Astrocyte (in vitro differentiated cells and primary cell): ENCODE measurements at places on chromosomes 1 and 21. TPM values are rescaled to one million over a fixed set of nuclear protein-coding genes. Genes with fewer than 3 reads are reported as not detected.

DNA sequence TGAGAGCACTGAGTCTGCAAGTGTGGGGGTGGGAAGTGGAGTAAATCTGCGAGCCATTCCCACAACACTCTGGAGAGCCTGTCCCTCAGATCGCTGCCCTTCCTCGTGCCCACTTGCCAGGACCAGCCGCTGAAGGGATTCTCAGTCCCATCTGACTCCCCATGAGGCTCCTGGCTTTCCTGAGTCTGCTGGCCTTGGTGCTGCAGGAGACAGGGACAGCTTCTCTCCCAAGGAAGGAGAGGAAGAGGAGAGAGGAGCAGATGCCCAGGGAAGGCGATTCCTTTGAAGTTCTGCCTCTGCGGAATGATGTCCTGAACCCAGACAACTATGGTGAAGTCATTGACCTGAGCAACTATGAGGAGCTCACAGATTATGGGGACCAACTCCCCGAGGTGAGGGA is 1.9 kb downstream of the OPTC start:
- no peaks in the 10 kb centered on the region for H3K4me1 ChIP-seq
- no peaks in the 10 kb centered on the region for H3K36me3 ChIP-seq
- no peak for DNase-seq
- no peak overlapping the region for H3K4me3 ChIP-seq
- no peak overlapping the region for H3K27ac ChIP-seq

Gene TMEM52
- 0.84 and 1.4 TPM in 2 replicates for total RNA-seq

Gene SPATA21
- total RNA-seq = not detected in 2 replicates

DNA sequence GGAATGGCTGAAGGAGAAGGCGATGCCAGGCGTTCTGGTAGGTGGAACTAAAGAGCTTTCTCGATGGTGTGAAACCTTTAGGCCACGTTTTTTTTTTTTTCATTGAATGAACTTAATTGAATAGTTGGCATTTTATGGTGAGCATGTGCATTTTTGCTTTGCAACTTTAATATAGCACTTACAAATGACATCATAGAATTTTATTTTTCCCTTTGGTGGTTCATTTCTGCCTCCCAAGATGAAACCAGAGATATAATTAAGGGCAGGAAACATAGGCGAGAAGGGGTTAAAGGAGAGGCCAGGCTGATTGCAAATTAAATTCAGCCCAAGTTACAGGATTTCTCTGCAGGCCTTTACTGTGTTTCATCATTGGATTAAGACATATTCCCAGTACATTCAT is 85.5 kb upstream of the L1TD1 start:
- no peaks in the 10 kb centered on the region for H3K36me3 ChIP-seq
- H3K4me1 ChIP-seq = no peaks in the 10 kb centered on the region
- H3K27me3 ChIP-seq = no peaks in the 10 kb centered on the region
- no peak overlapping the region for H3K27ac ChIP-seq

DNA sequence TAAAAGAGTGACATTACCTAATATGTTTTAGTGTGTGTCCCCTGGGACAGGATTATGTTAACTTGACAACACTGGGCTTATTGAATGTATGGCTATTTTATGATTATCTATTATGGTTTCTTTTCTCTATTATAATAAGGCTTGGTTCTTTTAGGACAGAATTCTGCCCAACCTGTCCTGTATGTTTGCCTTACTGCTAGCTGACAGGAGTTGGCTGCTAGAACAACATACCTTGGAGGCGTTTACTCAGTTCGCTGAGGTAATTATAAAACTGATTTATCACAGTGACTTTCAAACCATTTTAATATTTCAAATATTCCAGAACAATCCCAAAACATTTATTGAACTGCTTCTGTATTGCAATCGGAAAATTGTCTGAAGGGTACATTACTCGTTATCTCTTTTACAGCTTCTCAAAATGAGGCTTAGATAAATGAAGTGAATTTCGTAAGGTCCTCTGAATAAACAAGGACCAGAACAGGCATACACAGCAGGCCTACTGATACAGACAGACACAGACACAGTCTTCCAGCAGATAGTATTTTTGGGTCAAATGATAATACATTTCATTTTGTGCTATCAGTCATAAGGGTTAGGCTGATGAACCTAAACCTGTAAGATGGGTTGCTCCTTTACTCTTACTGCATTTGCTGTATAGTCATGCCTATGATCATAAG is 44.2 kb downstream of the SCYL3 start:
- H3K27ac ChIP-seq = no peak overlapping the region
- peaks cover 31% of the 10 kb centered on the region for H3K36me3 ChIP-seq
- H3K4me1 ChIP-seq = no peaks in the 10 kb centered on the region
- no peak overlapping the region for H3K4me3 ChIP-seq
- no peak for DNase-seq
